Lung microvascular endothelial cell (primary cell): ENCODE measurements at places on chromosomes 3 and 15.

DNA sequence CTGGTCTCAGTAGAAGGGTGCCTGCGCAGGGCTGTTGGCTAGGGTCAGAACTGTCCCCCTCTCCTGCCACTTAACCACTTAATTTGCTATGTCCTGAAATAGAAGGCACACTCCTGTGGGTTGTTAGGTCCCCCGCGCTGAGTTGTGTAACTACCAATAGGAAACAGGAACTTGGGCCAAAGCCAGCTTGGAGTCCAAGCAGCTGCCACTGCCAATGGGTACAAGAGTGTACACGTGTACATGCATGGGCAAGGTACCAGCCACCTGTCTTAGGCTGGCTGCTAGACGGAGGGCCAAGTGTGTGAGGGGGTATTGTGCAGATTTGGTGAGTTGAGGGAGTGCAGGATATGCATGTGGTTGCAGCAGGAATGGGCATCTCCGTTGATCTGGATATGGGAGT is 29.7 kb upstream of the POLG start:
- DNase-seq: no peak

DNA sequence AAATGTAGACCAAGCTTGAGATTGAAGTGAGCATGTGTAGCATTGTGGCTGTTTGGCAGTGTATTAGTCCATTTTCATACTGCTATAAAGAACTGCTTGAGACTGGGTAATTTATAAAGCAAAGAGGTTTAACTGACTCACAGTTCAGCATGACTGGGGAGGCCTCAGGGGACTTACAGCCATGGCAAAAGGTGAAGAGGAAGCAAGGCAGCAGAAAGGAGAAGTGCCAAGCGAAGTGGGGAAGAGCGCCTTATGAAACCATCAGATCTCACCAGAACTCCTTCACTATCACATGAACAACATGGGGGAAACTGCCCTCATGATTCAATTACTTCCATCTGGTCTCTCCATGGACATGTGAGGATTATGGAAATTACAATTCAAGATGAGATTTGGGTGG is 8.6 kb upstream of the CERS3 start:
- DNase-seq: no peak

DNA sequence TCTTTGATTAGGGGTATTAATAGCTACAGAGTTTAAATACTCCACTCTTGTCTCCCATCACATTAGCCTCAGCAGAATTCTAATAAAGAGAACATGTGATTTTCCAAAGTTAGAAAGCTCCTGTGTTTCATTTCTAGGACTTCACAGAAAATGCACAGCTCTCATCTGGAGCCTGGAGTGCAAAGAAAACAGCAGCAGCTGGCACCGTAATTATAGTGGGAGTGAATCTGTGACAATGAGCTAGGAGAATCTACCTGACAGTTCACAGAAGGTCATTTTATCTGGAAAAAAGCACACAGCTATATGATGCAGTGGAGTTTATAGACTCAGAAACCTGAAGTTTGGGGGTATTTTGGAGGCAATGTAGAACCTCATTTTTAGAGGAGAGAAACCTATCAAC is 5.4 kb upstream of the TRIM59 start:
- DNase-seq: no peak

- DNase-seq: peak; percentile 18
Measured at GRCh38 chr15:29968099-29968894, 114.5 kb upstream of the GOLGA8J start.

- no peak for DNase-seq
Measured at GRCh38 chr3:183491109-183491922, 62.9 kb upstream of the MCF2L2 start.

GRCh38 chr3:186663361-186664118 is 2.3 kb upstream of the HRG start:
- no peak for DNase-seq

DNA sequence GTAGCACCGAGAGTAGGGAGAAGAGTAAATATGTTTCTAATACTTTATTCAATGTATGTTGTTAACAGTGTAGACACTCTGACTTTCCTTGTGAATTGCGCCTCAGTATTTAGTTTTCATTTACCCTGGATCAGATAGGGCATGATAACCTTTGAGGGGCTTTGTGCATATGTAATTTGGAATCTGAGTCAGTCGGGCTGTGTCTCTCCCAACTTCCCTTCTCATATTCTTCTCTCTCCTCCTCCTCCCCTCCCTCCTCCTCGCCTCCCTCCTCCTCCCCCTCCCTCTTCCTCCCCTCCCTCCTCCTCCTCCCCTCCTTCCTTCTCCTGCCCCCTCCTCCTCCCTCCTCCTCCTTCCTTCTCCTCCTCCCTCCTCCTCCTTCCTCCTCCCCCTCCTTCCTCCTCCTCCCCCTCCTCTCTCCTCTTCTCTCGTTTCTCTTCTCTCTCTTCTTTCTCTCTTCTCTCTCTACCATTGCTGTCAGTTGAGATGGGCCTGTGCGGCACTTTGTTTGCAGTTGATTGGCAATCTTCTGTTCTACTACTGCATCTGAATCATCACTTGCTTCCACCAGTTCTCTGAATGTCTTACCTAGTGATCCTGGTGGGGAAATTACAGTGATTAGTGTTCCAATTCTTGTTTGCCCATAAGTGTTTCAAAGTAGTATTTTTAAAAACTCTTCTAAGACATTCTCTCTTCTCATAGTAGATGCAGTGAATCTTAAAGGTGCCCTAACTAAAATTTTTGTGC is 162.3 kb downstream of the PGPEP1L start:
- DNase-seq: no peak

DNA sequence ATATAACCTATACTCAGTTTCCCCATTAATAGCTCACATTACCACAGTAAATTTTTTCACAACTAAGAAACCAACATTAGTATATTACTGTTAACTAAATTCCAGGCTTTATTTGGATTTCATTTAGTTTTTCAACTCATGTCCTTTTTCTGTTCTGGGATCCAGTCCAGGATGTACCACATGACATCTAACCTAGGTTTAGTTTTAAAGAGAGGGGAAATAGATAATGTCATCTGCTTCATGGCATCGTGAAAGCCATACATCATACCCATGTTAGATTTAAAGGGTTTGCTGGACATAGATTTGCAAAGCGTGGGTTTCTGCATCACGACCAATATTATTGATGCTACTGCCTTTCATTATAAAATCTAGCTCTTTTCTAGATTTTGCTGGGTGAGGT is 33.2 kb upstream of the RPP14 start:
- DNase-seq: peak; percentile 76

DNA sequence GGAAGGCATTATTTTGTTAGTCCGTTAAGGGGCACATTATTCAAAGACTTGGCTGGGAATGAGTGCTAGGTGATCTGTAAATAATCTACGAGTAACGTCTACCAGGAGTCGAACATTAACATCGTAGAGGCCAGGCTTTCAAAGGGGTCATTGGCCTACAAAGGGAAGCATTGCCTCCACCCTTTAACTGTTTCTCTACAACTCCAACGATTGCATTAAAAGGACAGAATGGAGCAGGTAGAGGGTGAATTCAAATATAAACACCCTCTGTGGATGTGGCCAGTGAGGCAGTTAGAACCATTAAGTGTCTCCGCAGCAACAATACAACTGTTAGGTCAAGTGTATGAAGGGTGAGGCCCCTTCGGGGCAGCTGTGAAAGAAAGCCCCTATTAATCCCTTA is 126.0 kb upstream of the LMOD3 start:
- no peak for DNase-seq

DNA sequence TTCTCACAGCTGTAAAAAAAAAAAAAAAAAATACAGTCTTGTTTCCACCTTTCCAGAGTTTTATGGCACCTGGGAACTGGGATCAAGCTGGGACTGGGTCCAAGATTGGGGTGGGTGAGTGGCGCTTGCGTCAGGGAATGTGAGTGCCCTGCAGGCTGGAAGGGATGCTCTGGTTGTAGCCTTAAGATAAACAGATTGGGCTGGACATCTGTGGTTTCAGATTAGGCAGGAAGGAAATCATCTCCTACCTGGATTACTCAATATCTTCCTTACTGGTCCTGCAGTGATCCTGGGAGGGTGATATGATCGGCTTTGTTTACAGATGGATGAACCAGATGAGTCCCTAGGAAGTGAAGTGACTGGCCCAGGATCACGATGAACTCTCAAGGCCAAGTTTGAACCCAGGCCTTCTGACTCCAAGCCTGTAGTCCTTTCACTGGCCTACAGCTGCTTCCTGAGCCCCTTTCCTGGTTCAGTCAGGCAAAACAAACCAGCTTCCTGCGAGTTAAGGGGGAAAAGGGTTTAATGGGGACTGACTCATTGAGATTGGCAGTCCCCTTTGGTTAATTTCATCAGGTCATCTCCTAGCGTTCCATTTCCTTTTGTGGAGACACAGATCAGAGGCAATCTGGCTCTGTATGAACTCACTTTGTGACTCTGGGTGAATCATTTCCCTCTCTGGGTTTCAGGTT is 179.8 kb downstream of the THSD4 start:
- DNase-seq: peak; percentile 99

- no peak for DNase-seq
Measured at GRCh38 chr3:23314981-23315762, 112.0 kb downstream of the UBE2E2 start.

GRCh38 chr3:33403756-33404155 is 36.4 kb downstream of the UBP1 start:
- DNase-seq: no peak

DNA sequence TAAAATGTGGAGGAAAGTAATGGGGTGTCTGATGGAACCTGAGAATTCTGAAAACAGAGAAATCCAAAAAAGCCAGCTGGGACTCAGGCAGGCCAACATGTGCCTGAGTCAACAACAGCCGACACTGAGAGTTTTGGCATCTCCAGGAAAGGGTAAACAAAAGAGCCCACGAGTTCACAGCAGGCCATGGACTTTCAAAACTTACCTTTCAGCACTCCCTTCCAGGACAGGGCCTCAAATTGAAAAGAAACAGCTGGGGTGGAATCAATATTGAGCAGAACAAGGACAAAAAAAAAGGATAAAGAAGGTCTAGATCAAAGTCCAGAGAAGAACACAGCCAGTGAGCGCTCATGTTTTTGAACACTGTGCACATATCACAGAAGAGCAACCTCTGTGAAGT is 735.4 kb upstream of the GRM7 start:
- no peak for DNase-seq

- DNase-seq: no peak
Measured at GRCh38 chr3:8456412-8456811, 45.2 kb upstream of the LMCD1 start.

DNA sequence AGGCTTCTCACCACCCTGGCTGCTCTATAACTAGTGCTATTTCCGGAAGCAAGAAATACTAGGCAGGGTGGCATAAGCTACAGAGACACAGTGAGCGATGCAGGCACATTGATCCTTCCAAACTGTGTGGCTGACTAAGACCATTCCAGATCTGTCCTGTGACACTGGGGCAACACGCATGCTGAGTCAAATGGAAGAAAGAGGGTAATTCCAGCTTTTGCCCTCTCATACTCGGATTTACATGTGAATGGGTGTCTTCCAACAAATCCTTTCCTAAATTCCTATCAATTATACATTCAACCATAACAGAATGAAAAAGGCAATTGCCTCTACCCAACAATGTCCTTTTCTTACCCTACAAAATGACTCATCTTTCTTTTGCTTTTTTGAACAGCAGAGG is 5.1 kb downstream of the FSIP1 start:
- no peak for DNase-seq

GRCh38 chr3:47036145-47036544 is 56.7 kb downstream of the NBEAL2 start:
- no peak for DNase-seq

DNA sequence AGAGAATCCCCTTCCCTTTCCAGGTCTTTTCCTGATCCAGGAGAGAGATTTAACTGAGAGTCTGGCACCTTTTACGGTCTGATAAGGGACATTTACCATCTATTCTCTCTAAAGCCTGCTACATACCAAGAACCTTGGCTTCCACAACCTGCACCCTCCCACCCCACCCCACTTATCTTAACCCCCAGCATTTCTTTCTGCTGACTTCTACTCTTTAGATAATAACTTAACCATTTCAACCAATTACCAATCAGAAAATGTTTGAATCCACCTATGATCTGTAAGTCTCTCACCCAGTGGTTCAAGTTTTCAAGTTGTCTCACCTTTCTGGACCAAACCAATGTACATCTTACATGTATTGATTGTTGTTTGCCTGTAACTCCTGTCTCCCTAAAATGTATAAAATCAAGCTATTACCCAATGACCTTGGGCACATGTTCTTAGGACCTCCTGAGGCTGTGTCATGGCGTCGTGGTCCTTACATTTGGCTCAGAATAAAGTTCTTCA is 74.0 kb downstream of the MCF2L2 start:
- DNase-seq: no peak

- no peak for DNase-seq
Measured at GRCh38 chr15:72382146-72382545, 6.3 kb upstream of the HEXA start.

- peak; percentile 8 for DNase-seq
Measured at GRCh38 chr3:64267721-64268604, 42.7 kb upstream of the PRICKLE2 start.

GRCh38 chr15:82712036-82712435 is 2.4 kb upstream of the AP3B2 start:
- DNase-seq: no peak

DNA sequence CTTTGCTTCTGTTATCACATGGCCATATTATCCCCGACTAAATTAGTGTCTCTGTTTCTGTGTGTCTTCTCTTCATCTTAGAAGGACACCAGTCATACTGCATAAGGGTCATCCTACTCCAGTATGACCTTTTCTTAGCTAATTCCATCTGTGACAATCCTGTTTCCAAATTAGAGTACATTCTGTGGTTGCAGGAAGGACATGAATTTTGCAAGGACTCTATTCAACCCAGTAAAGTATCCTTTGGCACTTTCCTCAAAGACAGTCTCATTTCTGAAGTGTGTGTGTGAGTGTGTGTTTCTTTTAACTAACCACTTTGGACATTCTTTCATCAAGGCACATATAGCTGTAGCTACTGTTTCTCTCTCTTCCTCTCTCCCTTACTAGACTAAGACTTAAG is 15.2 kb upstream of the MME start:
- no peak for DNase-seq

- no peak for DNase-seq
Measured at GRCh38 chr15:76073554-76073953, 13.8 kb downstream of the TMEM266 start.
